Activated naive CD8-positive, alpha-beta T cell treated with anti-CD3 and anti-CD28 coated beads, Interleukin-2, amount 10 ng/mL, durations not matched to agents 7 days and 5 days (primary cell): ENCODE measurements at places on chromosomes 6 and 20. TPM values are rescaled to one million over a fixed set of nuclear protein-coding genes. Genes with fewer than 3 reads are reported as not detected.

DNA sequence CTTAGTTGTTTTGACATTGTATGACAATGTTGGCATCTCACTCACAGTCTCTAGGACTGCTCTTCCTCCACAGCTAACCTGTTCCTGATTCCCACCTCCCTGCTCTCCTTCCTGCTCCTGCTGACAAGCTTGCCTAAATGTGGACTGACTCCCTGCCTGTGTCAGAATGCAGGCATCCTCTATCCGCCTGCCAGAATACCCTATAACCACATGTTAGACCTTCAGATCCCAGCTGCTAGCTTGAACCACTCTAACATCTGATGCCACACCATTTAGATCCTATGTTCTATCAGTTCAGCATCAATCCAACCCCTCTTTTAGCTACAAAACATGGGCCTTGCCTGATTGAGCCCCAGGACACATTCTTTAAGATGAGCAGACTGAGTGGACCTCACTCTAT is 12.2 kb downstream of the FILIP1 start:
- DNase-seq: no peak

GRCh38 chr6:110683241-110683640 is 132.0 kb downstream of the CDK19 start:
- no peak for DNase-seq

DNA sequence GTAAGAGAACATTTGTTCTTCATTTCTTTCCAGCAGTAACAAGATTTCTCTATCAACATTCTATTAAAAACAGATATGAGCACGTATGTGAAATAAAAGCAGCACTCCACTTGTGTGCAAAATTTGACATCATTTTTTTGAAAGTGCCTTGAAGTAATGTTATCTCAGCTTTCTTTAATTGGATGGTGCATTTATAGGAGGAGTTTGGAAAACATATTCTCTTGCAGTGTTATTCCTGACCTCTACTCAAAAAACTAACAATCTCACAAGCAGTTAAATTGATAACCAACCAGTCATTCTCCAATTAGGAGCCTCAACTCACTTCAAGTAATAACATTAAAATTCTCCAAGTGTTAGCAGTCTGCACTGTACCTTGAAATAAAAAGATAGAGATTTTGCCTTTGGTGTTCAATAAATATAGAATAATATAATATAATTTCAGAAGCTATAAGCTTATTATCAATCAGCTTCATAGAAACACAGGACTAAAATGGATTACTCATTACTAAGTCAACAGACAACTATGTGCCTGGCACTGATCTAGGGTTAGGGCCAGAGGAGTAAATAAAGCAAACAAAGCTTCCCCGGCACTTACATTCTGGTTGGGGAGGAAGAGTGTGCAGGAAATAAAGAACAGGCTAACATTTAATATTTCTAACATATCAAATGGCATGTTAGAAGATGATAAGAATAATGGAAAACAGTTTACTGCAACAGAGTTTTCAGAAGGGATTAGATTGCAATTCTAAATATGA is 149.0 kb upstream of the SGK1 start:
- DNase-seq: no peak

GRCh38 chr20:56968376-56969048 is 297.9 kb downstream of the BMP7 start:
- DNase-seq: no peak

- no peak for DNase-seq
Measured at GRCh38 chr20:20778676-20779075, 66.2 kb upstream of the RALGAPA2 start.

DNA sequence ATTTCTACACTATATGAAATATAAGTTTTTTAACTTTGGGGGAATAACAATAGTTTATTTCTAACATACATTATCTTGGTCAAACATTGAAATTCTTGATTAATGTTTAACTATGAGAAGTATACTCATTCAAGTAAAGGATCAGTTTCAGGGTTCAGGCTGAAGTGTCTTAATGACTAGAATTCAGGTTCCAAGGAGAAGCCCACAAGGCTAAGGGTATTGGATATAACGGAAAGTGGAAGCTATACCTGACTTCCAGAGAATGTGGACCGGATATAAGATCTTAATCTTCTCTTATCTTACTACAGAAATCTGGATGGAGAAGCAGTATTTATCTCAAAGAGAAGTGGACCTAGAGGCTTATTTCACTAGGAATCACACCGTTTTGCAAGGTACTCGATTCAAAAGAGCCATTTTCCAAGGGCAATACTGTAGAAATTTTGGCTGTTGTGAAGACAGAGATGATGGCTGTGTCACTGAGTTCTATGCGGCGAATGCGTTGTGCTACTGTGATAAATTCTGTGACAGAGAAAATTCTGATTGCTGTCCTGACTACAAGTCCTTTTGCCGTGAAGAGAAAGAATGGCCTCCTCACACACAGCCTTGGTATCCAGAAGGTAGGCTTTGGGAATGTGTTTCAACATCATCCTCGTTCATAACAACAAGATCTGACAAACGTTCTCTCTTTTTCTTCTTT is at the start of gene TINAG:
TSS of gene TINAG (plus strand) at position 153 of the 697 bp plus-strand sequence. CDS start at position 263, 110 bp downstream.
- DNase-seq: no peak

DNA sequence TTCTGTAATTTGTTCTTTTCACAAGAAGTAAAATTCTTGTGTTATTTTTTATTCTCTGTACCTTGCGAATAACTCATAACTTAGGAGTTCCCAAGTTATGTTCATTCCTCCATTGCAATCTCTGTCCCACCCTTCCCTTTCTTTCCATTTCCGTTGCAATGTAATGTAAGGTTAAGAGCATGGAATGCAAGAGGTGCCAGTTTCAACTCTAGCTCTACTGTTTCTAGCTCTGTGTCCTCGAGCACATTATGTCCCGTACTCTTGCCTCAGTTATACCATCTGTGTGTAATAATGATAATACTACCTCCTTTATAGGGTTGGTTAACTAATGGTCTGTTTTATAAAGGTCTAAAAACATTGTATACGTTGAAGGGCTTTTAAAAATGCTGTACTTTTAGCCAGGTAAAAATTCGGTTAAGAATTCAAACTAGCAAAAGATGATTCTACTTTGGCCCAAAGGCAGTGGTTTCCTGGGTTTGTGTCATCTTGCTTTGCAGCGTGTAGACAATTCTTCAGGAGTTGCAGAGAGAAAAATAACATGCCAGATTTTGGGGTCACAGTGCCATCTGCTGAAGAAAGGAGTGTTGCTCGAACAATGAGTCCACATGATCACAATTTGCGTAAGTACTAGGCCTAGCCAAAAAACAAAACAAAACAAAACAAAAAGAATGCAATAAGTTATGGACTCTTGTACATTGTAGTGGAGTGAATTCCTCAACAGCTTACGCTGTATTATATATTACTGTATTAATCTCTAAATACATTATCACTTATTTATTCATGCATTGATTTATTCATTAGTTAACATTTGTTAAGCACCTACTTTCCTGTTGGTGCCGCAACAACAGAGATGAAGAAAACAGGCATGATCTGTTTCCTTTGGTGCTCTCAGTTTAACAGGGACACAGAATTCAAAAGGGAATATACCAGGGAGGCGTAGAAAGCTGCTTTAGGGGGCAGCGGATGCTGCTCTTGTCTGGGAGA is 10.0 kb upstream of the PFDN4 start:
- DNase-seq: no peak

TFAP2A gene
- not detected for total RNA-seq
